ENCODE measurements at places on chromosomes 7 and 10. TPM values are rescaled to one million over a fixed set of nuclear protein-coding genes. Genes with fewer than 3 reads are reported as not detected.

Gene TRPV6
- not detected for total RNA-seq

Gene PIK3CG
- 1.2 TPM for total RNA-seq

Gene PDE6C
- total RNA-seq, result not detected

Gene AVL9
- 26.8 TPM for total RNA-seq

Gene CDHR1
- total RNA-seq, result 0.03 TPM

Gene TLL2
- not detected for total RNA-seq

Gene ANK3
- total RNA-seq, result not detected

Gene JCAD
- 15.6 TPM for total RNA-seq

Gene SEMA3C
- total RNA-seq, result 28.6 TPM
